ENCODE measurements at places on chromosomes 7 and 10.

DNA sequence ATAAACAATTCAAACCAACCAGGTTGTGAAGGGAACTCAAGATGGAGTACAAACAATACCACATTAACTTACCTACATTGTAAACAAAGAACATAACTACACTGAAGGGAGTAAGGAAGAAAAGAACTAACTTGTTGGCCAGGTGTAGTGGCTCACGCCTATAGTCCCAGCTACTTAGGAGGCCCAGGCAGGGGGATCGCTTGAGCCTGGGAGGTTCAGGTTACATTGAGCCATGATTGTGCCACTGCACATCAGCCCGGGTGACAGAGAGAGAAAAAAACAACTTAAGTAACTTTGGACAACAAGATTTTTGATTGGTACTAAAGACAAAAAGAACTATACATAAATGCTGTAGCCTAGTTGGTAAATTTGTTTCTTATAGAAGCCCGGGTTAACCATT is 68.8 kb downstream of the TRIL start:
- no peak for DNase-seq

DNA sequence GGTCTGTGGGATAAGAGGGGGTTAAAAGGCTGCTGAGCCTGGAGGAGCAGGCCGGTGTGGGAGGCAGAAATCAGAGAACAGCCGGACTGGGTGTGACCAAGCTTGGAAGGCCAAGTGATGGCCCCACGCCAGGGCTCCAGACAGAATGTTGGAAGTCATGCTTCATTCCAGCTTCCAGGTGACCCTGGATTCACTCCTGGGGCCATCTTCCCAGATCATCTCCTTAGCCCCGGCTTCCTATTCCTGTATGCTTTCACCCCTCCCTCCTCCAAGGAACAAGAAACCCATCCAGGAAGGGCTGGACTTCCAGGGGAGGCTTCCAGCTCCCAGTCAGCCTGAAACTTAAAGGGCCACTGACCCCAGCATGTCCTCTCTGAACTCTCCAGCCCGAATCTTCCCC is 1.0 kb downstream of the INMT start:
- no peak for DNase-seq

GRCh38 chr10:129446183-129446581 is 20.9 kb upstream of the MGMT start:
- no peak for DNase-seq

- no peak for DNase-seq
These were observed 175.3 kb upstream of the TARP start for GRCh38 chr7:38448584-38449234.

GRCh38 chr10:98951269-98952000 is 284.2 kb downstream of the HPSE2 start:
- DNase-seq: no peak

GRCh38 chr10:133170092-133170491 is 10.1 kb downstream of the KNDC1 start:
- no peak for DNase-seq

DNA sequence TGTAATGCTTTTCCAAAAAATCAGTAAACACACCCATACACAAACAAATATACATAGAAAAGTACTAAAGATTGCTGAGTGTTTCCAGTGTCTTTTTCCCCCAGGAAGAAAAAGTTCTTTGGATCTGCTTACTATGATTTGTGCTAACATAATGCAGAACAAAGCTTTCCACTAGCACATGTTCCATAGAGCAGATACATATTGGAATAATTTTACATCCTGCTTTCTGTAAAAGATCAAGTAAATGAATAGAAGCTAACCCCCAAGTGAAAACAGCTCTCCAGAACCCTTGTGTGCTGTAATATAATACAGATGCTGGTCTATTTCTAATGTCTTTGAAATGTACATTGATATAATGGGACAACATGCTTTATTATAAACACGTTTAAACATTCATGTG is 125.5 kb downstream of the PON1 start:
- no peak for DNase-seq

DNA sequence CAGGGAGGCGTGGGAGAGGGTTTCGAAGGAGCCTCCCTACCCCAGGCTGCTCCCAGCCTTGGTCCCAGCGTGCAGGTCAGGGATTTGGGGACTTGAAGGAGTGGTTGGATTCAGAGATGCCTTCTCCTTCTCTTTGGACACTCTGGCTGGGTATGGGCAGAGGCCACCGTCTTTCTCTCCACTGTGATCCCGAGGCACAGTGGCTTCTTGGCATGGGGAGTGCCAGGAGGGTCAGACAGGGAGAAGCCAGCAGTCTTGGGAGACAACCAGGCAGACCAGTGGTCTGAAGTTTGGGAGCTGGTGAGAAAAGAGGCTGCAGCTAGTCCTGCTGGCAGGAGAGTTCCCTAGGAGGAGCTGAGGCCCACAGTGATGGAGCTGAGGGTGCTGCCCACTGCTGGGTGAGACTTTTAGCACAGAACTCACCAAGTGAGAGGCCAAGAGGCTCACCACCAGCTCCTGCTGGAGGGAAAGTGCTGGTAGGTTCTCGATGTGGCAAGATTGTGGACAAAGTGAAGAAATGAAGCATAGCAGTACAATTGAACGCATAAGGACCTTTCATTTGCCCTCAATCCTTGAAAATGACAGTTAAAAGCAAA is 35.2 kb upstream of the WDFY4 start:
- DNase-seq: no peak

- DNase-seq: no peak
These were observed 62.4 kb downstream of the DNAJB6 start for GRCh38 chr7:157399086-157399687.

- no peak for DNase-seq
These were observed 3.1 kb downstream of the ABHD11 start for GRCh38 chr7:73735528-73735905.

DNA sequence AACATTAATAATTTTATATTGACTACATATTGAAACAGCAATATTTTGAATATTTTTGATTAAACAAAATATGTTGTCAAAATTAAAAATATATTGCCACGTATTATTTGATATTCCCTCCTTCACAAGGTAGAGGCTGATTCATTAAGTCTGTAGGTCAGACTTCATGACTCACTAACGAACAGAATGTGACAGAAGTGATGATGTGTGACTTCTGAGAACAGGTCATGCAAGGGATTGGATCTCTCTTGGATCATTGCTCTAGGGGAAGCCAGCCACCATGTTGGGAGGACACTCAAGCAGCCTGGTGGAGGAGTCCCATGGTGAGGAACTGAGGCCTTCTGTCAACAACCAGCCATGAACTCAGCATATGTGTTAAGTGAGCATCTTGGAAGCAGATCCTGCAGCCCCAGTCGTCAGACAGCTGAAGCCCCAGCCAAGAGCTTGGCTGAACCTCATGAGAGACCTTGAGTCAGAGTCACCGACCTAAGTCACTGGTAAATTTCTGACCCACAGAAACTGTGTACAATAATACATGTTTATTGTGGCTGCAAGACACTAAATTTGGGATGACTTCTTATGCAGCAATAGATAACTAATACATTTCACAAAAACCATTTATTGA is 66.6 kb downstream of the HTR5A start:
- DNase-seq: no peak

DNA sequence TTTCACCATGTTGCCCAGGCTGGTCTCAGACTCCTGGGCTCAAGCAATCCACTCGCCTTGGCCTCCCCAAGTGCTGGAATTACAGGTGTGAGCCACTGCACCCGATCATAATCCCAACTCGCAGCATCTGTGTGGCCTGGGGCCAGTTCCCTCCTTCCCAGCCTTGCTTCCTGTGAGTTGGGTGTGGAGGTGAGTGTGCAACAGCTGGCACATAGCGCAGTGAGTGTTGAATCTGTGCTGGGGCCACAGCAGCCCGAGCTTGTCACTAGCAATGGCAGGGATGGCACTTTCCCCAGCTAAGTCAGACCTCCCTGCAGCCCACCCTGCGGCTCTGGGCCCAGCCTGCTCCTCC is 12.2 kb downstream of the TMEM184A start:
- no peak for DNase-seq

GRCh38 chr10:110641256-110641655 is 2.9 kb upstream of the RBM20 start:
- no peak for DNase-seq

- DNase-seq: no peak
These were observed 140.5 kb downstream of the TWIST1 start for GRCh38 chr7:18976715-18977471.

GRCh38 chr7:47266131-47266706 is 315.7 kb downstream of the TNS3 start:
- DNase-seq: no peak

GRCh38 chr7:100400656-100401055 is 27.4 kb downstream of the PILRA start:
- DNase-seq: no peak

DNA sequence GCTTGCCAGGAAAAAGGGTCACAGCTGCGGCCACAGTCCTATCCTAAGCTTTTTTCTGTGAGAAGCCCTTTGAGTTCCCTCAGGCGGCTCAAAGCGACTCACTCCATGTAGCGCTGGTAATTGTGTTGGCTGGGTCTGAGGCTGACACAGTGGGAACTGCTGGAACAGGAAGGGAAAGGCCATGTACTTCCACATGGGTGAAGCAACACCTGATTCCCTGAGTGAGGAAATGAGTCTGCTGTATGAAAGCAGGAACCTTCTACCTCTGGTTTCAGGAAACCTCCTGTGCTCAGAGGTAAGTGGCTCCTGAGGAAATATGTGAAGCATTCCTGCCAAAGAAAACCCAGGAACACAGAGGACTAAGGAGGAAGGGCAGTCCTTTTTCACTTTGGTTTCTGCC is 734.6 kb upstream of the SORCS1 start:
- no peak for DNase-seq
